NCI-H748 treated with DMSO at 0.1 percent for 48 hours (cell line): ENCODE measurements at places on chromosomes 2 and 18.

GRCh38 chr2:137220438-137220993, 455.2 kb downstream of the THSD7B start:
- DNase-seq = no peak

DNA sequence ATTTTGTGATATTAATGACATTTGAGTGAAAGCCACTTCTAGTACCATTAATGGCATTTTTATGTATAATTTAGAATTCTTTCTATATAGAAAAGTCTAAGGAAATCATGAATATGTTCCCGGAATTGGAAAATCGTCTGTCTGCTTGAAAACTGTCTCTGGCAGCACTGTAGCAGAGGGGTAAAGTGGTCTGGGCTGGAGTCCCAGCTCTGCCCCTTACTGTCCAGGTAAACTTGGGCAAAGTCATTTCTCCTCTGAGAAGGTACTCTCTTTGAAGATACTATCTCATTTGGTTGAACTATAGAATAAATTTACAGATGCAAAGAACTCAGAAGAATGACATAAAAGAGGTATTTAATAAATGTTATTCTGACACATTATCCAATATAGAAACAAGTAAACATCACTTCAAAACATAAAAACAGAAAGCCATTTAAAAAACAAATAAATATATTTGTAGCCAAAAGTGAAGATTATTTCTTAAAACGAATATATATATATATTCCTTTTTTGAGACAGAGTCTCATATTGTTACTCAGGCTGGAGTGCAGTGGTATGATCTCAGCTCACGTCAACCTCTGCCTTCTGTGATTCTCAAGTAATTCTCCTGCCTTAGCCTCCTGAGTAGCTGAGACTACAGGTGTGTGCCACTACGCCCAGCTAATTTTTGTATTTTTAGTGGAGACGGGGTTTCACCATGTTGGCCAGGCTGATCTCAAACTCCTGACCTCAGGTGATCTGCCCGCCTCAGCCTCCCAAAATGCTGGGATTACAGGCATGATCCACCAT, 149.8 kb upstream of the ITGA4 start:
- DNase-seq = no peak

DNA sequence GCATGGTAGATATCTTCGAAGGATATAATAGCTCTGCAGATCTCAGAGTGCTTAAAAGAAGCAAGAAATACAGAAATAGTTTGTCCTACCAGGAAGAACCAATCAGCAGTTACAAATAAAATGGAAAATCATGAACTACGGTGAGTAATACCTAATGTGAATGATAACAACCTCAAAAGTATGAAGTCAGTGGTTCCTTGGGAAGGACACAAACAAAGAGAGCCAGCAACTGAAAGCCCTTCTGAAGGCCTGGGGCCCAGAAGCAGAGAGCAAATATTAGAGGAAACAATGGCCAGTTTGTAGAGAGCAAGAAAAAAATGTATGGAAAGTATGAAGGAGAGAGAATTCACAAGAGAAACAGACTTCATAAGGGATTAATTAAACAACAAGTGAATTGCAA, 226.8 kb upstream of the CHST9 start:
- no peak for DNase-seq

DNA sequence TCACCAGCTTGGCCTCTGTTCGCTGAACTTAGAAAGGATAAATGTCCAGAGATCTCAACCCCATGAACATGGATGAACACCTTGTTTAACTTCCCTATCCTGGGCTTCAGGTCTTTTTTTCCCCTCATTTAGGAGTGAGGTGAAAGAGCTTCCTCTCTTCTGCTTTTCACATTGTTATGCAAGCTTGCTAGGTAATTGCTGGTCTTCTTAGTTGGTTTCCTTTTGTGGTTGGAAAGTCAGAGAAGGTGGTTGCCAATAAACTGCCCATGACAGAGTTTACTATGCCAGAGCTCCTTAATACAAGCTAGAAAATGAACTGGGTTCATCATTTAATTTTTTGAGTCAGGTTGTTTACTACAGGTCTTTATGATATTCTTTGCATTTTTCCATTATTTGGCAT, 16.6 kb downstream of the SLC9A4 start:
- DNase-seq = no peak

DNA sequence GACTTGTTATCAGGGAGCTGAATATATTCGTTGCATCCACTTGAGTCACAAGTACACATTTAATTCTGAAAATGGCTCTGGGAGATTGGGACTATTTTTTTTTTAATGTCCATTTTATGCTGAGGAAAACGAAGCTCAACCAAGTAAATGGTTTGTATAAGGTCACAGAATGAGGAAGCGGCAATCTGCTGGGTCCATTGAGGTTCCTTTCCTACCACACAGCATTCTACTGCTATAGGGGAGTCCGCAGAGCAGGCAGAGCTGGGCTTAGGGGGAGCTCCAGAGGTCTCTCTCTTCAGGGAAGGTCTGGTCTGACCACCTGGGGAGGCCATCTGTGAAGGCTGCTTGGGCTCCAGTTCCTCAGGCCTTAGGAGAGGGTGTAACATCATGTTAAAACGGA, 77.9 kb downstream of the MCFD2 start:
- no peak for DNase-seq

DNA sequence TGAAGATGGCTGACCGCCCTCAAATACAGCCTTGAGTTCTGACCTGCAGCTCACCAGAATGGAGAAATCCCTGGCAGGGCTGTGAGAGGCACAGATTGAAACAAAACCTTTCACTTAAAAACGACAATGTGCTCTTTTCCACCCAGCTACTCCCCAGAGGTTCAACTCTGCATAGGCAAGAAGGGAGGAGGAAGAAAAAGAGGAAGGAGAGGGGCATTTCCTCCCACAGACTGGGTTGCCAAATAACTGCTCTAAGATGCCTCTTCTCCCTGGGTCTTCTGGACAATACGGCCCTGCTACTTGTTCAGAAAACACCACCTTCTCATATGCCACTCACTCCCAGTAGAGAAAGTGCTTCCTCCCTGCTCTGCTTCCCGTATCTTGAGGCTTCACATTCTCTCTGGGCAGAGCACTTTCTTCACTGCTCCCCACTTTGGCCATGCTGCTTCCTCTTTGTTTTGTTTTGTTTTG, 136.4 kb upstream of the SLC1A4 start:
- no peak for DNase-seq

- DNase-seq = no peak
Observed at GRCh38 chr18:30639361-30639760, 403.2 kb downstream of the DSC3 start.

GRCh38 chr2:8103085-8103708, 578.7 kb upstream of the ID2 start:
- no peak for DNase-seq

GRCh38 chr2:215764441-215765048, 248.8 kb downstream of the MREG start:
- no peak for DNase-seq

GRCh38 chr18:7946734-7947377, 379.7 kb downstream of the PTPRM start:
- no peak for DNase-seq

DNA sequence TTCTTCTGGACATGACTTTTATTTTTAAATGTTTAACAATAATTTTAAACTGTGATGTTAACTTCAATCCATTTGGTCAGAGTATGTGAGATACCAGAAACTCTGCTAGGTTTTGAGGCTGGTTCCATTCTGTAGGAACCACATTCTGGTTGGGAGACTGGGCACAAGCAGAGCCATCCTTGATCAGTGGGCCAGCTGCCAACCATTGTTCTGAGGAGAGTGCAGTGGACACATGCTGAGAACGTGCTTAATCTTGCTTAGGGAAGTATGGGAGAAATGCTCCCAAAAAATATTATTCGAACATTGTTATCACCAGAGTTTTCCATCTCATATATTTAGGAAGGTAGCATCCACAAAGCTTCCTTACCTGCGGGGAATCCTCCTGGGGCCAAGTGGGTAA, 155.8 kb downstream of the RTN4 start:
- DNase-seq = no peak

- no peak for DNase-seq
Observed at GRCh38 chr18:23502516-23503037, 734 bp upstream of the RMC1 start.

DNA sequence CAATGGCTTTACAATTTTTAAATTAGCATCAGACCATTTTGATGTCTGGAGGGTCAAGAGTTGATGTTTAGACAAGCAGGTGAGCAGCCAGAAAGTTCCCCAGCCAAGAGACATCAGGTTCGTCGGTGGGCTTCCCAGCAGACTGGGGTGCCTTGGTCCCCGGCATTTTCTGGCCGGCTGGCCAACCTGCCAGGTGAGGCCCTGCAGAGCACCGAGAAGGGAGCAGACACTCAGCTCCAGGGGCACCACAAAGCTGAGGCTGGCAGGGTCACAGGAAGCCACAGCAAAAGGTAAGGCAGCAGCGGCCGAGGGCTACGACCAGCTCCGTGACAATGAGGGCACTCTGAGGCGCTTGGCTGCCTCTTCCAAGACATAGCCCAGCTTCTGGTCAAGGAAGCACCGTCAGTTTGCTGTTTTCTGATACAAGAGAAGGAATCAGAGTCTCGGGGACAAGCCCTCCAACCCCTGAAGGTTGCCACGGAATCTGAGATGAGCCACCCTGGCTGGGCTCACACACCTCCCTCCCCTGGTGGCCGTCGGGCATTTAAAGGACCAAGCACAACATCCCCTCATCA, 229.0 kb downstream of the MGAT5 start:
- DNase-seq = no peak

- DNase-seq = no peak
Observed at GRCh38 chr2:101018934-101019333, 16.8 kb downstream of the RPL31 start.

DNA sequence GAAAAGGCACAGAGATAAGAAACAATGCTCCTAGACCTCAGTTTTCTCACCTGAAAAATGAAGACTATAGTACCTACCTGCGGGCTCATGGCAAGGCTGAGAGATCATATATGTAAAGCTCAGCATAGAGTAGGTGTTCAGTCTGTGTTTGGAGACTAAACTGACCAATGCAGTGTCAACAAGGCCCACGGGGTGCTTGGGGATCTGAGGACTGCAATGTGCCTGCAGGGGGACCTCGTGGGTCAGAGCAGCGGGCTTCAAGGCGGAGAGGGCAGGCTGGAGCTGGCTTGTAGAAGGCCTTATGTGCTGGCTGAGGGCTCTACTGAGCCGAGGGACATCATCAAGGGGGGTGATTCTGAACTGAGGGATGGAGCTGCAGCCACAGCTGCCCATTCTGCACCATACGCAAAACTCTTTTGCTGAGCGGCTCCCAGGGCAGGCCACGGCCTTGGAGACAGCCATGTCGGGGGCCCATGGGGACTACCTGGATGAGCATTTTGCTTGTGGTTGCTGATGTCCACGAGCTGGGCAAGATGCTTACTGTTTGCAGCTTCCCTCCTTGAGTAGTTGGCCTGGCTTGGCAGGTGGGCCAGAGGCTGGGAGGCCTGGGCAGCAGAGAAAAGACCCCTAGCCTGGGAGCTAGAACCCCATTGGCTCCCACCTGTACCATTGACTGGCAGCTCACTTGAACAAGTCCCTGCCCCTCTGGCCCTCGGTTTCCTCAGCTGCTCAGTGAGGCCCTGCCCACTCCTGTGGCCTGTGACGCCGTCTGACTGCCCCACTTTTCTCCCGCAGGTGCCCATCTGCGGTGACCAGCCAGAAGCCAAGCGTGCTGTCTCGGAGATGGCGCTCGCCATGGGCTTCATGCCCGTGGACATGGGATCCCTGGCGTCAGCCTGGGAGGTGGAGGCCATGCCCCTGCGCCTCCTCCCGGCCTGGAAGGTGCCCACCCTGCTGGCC, 23.5 kb downstream of the STEAP3 start:
- DNase-seq = no peak

GRCh38 chr2:55511508-55512124, 7.9 kb upstream of the CFAP36 start:
- DNase-seq = no peak

GRCh38 chr18:63166142-63166541, 153.4 kb downstream of the BCL2 start:
- DNase-seq = no peak

DNA sequence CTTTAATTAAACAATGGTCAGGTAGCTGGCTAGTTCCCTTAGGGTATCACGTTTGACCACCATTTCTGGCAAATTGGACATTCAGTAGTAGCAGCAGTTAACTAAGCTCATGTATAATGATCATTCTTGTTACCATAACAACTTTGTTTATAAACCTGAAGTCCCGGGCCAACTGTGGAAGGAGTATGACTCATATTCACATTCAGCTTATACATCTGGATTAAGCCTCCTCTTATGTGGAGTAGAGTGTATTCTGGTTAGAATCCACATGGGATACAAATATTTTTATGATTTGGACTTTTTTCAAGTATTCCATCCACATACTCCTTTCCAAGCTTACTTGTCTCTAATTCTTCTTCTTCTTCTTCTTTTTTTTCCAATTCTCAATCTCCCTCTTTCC, 70.3 kb upstream of the ZSWIM2 start:
- DNase-seq = no peak

- no peak for DNase-seq
Observed at GRCh38 chr2:46771309-46771708, 144.3 kb downstream of the MCFD2 start.

DNA sequence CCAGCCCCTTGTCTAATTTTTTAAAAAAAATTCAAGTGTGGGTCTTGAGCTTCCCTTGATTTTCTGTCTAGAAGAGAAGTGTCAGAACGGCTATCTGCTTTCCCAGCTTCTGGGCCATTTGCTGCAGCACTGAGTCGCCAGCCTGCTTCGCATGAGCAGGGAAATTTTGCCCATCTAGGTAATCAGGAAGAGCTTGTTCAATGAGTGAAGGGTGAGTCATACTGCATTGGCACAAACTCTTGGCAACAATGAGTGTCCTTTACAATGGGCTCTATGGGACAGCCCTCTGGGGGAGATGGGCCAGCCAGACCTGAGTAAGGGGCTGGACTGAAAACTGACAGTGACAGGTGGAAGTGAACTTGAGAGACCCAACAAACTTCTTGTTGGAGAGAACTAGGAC, 2.4 kb upstream of the RNF144A start:
- no peak for DNase-seq

GRCh38 chr2:129248198-129248597, 731.3 kb upstream of the RAB6C start:
- DNase-seq = no peak

GRCh38 chr2:38068234-38068633, 7.7 kb downstream of the CYP1B1 start:
- no peak for DNase-seq

DNA sequence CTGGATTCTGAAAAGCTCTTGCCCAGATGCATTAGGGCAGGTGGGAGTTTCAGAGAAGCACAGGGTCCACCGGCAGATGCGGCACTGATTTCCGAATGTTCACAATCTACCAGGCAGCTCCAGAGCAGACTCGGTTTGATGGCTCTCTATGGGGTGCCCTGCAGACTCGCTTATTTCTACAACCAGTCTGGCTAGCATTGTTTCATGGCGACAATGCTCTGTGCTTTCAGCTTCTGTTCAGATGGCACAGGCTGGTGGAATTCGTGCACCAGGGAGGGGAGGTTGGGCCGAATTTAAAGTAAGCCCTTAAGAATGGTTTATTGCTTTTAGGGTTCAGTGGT, 9.9 kb downstream of the MYT1L start:
- DNase-seq = peak; percentile 60

DNA sequence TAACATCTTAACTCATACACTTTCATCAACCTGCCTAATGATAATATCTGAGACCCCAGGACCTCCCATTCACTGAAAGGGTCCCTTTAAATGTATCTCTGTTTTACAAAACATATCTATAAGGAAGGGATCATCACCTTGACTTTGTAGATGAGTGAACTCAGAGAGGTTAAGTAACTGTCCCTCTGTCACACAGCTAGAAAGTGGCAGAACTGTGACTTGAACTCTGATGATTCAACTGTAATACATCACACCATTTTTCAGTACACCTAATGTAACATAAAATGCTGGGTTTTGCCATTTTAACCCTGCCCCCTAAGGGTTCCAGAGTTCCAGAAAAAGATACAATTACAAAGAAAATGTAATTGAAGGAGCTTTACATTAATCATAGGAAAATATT, 234.6 kb downstream of the ZEB2 start:
- DNase-seq = no peak
